Fibroblast of skin of right biceps (primary cell): ENCODE measurements at places on chromosomes 5 and 9.

DNA sequence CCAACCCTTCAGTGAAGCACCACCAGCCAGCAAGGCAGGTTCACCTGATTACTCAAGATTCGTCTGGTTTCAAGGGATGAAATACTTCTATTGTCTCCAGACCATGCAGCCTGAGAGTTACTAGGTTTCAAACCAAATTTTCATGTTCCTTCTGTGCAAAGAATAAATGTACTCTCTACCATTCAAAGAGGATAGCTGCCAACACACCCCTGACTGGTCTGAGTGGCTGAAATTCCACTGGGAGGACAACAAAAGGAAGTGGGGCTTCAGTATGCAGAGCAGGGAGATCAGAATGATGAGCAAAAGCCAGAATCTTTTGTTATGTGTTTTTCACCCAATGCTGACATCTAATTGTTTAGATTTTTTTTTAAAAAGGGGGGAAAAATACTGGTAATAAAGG is 356.3 kb downstream of the BNC2 start:
- no peak for DNase-seq

DNA sequence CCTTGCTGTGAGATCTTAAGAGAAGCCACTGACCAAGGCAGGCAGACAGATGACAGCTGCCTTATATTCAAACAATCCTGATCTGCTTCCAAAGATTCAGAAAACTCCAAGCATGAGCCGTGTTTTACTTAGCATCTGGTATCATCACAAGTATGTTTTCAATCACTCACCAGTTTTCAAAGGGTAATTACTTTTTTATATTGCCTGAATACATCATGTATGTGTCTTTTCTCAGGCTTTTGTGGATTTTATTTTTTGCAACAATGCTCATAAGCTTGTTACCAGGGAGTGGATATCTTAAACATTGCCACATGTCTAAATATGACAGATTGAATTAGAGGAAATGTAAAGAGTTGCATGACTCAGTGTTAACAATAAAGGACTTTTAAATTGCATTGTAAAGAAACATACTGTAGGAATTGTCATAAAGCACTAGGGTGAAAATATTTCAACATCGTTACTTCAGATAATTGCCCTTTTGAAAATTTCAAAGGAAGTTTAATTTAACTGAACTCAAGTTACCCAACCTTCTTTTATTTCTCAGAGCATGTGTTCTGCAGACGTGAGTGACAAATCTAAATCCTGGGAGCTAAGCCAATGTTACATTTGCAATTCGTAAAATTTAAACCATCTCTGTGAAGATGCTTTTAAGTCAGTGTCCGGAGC is 326.1 kb downstream of the PLK2 start:
- peak; percentile 86 for DNase-seq

GRCh38 chr5:20611620-20612019 is 623.6 kb upstream of the CDH18 start:
- no peak for DNase-seq

DNA sequence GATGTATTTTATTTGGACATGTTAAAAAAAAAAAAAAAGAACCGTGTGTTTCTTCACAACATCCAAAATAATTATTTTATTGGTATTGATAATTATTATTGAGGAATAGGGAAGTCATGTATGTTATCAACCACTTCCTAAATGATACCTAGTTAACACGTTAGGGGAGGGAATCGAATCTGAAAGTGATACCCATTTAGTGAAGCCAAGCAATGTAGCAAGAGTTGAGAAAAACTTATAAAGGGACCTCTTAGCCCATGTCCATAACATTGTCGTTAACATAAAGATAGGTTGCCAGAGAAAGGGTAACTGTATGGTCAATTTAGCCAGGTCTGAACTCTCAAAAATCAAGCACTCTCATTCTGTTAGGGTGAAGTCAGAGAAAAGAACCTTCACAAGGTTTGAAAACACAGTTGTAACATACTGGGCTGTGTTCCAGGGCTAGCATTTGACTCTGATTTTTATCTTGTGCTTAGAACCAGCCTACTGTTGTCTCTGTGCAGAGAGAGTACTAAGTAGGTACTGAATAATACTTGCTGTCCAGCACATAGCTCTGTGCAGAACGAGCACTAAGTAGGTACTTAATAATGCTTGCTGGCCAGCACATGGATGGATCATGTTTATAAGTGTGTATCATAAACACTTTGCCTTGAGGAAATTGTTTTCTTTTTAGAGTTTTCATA is 60.4 kb downstream of the GHR start:
- DNase-seq = no peak

DNA sequence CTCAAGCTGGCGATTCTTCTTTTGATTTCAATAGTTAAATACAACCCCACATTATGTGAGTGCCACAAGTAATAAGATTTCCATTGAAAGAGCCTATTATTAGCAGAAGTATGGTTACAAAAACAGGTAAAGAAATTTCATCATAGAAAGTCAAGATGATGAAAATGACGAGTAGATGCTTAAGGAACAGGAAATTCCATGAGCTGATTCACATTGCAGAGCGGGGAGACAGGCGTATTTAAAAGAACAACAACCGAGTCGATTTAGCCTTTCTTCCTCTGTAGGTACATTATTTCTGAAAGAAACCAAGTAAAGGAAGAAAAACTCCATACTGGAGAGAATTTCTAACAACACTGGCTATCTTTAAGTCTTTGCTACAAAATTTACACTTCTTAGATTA is 310.4 kb downstream of the SLF1 start:
- no peak for DNase-seq

- DNase-seq = peak; percentile 13
These were observed 55.3 kb downstream of the SPEF2 start for GRCh38 chr5:35672995-35673394.

- no peak for DNase-seq
These were observed 16.8 kb upstream of the ZBTB43 start for GRCh38 chr9:126788046-126788445.
